GOT3 (cell line): ENCODE measurements at places on chromosomes 13 and 19.

GRCh38 chr13:111975539-111976473 lies 91.1 kb upstream of the SOX1 start:
- DNase-seq = no peak

DNA sequence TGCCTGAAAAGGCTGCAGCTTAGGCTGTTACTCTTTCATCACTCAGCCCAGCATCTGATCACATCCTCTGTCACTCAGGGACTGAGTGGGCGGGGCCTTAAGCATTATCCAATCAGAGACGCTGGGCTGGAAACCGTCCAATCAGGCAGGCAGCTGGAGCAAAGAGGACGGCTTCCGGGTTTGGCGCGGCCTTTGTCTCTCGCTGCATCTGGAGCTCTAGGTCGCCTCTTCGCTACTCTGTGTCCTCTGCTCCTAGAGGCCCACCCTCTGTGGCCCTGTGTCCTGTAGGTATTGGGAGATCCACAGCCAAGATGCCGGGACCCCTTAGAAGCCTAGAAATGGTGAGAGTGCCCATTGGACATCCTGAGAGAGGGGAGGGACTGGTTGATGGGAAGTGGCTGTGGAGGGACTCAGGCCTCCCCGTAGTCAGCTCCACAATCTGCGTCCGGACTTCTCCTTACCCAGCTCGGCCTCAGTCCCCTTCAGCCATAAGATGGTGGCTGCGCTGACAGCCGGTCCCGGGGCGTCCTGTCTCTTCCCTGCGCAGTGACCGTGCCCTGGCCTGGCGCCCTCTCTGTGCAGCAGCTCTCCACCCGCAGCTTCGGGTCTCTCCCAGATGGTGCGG lies at the start of gene ZNF486:
TSS of gene ZNF486 (plus strand) at position 195 of the 625 bp plus-strand sequence. CDS start at position 312, 117 bp downstream.
- DNase-seq = peak; percentile 61

DNA sequence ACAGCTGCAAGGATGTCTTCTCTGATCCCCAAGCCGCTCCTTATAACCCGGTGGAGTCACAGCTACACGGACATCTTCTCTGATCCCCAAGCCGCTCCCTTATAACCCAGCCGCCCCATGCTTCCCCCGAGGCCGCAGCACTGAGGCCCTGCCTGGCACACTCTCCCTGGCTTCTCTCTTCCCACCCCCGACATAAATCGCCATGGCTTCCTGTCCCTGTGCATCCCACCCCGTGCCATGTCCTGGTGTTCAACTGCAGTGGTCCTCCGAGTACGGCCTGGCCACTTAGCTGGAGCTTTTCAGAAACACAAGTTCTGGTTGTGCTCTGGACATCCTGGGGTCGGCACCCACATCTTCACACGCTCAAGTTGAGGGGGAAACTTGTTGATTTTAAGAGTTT lies 60.4 kb downstream of the RASA3 start:
- DNase-seq = no peak

- no peak for DNase-seq
Observed at GRCh38 chr13:73521290-73521624, 462.5 kb downstream of the KLF5 start.

- DNase-seq = no peak
Observed at GRCh38 chr13:94053986-94054593, 425.4 kb downstream of the DCT start.

- no peak for DNase-seq
Observed at GRCh38 chr13:97261254-97262005, 39.3 kb downstream of the MBNL2 start.

DNA sequence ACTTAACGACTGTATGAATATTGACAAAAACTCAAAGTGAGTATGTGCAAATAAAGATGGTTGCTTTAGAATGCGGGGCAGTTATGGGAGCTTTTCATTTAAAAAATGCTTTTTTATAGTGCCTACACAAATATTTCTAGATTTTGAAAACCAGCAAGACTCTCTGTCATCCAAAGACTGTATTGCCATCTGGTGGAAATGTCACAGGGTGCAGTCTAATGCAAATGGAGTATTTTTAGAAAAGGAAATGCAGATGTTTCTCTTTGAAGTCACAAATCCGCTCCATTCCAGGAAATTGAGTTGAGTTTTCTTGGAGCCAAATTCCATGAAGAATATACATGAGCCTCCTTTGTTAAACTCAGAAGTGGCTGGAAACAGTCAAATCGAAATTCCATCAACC lies 2.3 kb upstream of the C1QTNF9B start:
- no peak for DNase-seq

DNA sequence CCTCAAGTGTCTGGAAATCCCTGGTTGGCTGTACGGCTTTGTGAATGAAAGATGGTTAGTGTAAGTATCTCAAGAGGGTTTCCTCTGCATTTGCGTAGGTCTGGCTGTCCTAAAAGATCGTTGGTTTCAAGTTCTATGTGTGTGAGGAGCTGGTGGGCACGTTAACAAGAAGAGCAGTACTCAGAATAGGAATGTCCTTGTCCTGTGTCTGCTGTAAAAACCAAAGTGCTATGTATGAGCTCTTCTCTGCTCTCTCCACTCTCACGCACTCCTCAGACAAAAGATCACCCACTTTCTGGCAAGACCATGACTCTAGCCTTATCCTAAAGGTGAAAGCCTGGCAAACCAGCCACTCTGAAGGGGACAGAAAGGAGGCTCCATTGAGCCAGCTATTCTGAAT lies 39.1 kb downstream of the USP12 start:
- no peak for DNase-seq

DNA sequence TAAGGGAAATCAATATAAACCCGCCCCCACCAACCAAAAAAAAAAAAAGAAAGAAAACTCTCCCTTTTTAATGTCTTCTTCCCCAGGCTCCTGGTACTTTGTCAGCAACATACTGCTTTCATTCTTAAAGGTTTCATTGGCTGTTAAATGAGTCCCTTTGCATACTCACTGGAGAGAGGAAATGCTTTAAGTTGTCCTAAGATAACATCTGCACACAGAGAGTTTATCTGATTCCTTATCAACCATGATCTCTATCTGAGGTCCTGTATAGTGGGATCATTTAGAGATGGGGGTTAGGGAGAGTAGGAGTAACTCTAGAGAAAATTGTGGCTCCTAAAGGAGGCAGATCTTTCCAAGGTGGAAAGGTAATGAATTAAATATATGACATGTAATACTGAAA lies 156.5 kb downstream of the OXGR1 start:
- DNase-seq = no peak

GRCh38 chr13:106689906-106690305 lies 122.0 kb upstream of the ARGLU1 start:
- DNase-seq = no peak

DNA sequence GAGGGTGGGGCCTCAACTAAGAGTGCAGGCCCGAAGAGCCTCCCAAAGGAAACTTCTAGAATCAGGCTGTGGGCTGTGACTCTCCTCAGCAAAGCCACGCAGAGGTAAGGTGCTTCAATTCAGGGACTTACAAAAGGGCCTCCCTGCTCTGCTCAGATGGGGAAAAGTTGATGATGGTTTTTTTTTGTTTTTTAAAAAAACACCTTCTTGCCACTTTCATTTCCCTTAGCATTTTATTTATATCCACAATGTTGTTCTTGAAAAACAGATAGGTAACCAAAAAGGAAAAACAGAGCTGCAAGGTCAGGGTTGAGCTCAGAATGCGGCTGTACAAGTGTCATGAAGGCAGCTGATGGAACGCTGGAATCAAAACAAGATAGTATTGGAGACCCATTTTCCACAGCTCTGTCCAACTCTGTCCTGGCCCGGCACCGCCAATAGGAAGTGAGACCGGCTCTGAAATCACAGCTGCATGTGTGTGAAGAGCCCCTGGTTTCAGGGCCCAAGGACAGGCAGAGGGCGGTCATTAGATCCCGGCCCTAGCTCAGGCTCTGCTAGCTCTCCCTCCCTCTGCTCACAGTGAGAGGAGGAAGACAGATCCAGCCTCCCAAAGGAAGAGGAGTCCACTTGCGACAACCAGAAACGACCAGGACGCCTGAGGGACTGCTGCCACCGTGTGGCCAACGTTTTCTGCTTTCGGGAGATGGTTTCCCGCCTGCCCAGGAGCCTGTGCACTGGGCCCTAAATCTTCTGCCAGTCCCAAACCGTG lies 58.3 kb downstream of the KLF2 start:
- peak; percentile 53 for DNase-seq

GRCh38 chr19:57816652-57817051 lies 1.9 kb upstream of the ZNF552 start:
- DNase-seq = no peak

GRCh38 chr13:113539176-113539575 lies 45.4 kb upstream of the TFDP1 start:
- DNase-seq = no peak

DNA sequence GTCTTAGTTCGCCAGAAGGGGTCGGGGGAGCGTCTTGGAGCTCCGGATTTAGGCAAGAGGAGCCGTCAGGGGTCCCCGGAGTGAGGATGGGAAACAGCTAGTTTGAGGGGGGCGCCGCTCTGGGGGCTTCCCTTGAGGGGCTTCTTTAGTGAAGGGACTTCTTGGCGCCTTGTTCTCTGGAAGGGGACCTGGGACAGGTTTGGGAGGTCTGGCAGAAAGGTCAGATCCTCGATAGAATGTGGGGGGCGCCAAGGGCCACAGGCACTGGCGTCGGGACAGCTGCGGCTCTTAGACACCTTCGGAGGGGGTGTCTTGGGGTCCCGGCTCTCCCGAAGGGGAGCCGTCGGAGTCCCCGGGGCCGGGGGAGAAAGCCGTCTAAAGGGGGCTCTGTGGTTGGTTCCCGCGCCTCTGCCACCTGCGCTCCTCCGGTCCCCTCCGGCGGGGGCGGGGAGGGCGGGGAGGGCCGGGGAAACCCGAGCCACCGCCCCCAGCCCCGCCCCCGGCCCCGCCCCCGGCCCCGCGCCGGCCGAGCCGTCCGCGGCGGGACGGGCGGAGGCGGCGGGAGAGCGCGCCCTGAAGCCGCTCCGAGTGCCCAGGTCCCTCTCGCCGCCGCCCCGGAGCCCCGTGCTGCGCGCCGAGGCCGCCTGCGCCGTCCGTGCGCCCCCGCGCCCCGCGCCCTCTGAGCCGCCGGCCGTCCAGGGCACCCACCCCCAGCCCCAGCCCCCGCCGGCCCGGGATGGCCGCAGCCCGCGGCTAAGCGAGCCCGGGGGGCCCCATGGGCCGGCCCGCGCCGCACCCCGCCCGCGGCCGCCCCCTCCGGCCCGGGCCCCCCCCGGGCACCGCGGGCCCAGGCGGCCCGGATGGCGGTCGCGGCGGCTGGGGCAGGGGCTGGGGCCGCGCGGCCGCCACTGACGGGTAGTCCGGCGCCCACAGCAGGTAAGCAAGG lies at the start of gene NRTN:
TSS of gene NRTN (plus strand) at position 552 of the 946 bp plus-strand sequence. CDS start 19,099 bp downstream, outside the sequence.
- no peak for DNase-seq

GRCh38 chr13:24858953-24859352 lies 95.0 kb downstream of the RNF17 start:
- DNase-seq = no peak

DNA sequence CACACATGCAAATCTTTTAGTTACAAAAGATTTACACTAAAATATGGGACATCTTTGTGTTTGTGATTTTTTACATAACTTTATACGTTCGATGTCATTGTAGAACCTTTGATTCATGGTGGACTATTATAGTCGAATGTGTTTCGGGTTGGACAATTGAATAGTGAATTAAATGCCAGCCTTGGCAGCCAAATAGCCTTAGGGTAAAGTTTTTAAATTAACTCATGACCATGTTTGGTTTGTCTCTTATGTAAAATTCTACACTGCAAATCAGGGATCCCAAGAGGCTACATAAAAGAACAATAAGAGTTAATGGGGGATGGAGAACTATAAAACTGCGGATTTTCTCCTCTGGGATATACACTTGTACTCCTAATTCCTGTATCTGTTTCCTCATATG lies 1735.6 kb upstream of the SPRY2 start:
- DNase-seq = no peak

DNA sequence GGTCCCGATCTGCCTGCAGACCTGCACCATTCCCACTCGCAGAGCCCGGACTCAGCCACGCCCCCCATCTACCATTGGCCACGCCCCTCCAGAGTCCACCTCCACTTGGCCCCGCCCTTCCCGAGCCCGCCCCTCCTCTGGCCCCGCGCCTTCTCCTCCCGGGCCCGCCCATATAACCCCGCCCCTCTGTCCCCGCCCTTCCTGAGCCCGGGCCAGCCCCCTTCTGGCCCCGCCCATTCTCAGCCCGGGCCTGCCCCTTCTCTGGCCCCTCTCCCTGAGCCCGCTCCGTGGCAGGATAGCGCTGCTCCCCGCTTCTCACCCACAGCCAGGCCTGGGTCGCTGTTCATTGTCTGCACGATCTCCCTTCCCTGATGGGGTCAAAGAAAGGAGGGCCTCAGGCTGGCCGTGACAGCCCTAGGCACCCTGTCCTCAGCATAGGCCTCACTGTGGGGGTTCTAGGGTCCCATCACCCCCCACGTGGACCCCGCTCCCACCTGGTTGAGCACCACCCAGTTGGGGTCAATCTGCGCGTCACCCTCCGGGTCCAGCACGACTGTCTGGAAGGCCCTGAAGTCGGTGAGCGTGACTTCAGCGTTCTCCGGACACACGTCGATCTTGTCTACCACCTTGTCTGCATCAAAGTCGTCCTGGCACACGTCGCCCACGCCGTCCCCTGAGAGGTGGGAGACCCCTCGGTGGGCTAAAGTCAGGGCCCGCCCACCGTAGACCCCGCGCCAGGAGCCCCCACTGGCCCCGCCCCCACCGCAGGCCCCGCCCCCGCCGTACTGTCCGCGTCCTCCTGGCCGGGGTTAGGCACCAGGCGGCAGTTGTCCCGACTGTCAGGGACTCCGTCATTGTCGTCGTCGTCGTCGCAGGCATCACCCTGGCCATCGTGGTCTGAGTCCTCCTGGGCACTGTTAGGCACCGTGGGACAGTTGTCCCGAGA lies 5.7 kb downstream of the COMP start:
- no peak for DNase-seq

DNA sequence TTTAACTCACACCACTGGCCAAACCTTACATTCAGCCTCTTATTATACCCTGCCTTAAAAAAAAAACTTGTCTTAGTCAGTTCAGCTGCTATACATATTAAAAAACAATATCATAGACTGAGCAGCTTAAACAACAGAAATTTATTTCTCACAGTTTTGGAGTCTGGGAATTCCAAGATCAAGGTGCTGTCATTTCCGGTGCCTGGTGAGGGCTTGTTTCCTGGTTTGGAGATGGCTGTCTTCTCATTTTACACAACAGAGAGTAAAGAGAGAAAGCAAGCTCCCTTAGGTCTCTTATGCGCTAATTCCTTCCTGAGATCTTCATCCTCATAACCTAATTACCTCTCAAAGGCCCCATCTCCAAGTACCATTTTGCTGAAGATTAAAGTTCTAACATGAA lies 769.2 kb downstream of the DIAPH3 start:
- DNase-seq = no peak
